ENCODE measurements at places on chromosomes 6 and 20.

- DNase-seq: no peak
Measured at GRCh38 chr6:106125925-106126435, 39.8 kb downstream of the PRDM1 start.

- DNase-seq: no peak
Measured at GRCh38 chr20:37310951-37311350, 21.5 kb downstream of the MANBAL start.

GRCh38 chr6:80271074-80271473 is 164.6 kb downstream of the BCKDHB start:
- DNase-seq: no peak

- peak; percentile 79 for DNase-seq
Measured at GRCh38 chr6:46419576-46420002, 71.7 kb downstream of the RCAN2 start.

GRCh38 chr6:97113170-97113569 is 169.8 kb downstream of the MMS22L start:
- no peak for DNase-seq

- no peak for DNase-seq
Measured at GRCh38 chr6:10759884-10760329, 12.3 kb downstream of the TMEM14B start.

DNA sequence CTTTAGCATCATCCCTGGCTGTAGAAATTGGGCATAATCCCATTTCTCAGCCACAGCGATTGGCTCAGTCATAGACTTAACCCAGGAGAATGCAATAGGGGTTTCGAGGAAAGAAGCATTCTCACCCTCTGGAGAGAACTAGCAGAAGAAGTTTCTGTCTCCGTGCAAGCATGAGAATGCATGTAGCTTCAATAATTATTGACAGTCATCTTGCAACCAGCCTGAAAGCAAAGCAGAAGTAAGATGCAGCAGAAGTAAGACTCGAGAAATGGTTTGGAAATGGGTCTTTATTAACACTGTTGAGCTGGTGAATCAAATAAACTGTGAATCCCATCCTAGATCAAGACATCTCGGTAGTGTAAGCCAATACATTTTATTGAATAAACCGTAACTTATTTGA is 828.8 kb upstream of the GJE1 start:
- DNase-seq: no peak

GRCh38 chr6:90202156-90202555 is 94.5 kb downstream of the BACH2 start:
- no peak for DNase-seq
